ENCODE measurements at places on chromosomes 5 and 9.
A peak's percentile ranks its signal among the peaks of the same experiment; 100 is the strongest.

DNA sequence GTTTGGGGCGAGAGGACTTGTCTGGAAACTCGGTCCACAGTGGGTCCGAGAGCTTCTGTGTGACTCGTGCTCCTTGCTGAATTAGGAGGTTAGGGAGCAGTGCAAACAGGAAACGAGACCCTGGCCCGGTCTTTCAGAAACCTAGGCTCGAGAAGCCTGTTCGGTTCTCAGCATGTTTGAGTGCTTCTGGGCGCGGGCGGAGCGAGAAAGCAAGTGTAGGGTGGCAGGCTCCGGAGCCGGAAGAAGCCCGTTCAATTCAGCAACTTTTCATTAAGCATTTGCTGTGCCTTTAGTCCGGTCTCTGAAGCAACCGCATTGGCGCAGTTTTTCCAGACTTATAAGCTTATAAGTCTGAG is 547 bp downstream of the CLTA start:
- DNase-seq, result peak; percentile 35

GRCh38 chr5:52674815-52675545 is 112.7 kb upstream of the ITGA1 start:
- no peak for DNase-seq

DNA sequence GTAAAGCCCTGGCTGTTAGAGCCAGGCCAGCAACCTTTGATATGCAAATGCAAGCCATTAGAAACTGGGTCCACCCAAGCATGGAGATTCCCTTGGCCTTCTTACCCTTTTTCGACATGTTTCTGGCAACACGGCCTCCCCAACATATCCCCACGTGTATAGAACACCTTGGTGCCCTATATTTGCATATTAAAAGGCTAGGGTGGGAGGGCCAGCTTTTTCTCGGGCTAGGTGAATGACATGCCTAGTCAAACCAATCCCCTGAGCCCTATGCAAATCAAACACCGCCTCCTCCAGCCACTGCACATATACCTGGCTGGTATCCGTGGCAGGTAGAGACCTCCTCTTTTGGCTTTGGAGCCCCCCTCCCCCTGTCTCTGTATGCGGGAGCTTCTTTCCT is 55.6 kb upstream of the ZFR start:
- DNase-seq, result no peak

GRCh38 chr5:170221327-170221741 is 11.5 kb upstream of the C5orf58 start:
- DNase-seq, result no peak

GRCh38 chr5:100828071-100828897 is 74.8 kb downstream of the ST8SIA4 start:
- no peak for DNase-seq

GRCh38 chr5:5050801-5051200 is 89.3 kb upstream of the ADAMTS16 start:
- DNase-seq, result no peak

DNA sequence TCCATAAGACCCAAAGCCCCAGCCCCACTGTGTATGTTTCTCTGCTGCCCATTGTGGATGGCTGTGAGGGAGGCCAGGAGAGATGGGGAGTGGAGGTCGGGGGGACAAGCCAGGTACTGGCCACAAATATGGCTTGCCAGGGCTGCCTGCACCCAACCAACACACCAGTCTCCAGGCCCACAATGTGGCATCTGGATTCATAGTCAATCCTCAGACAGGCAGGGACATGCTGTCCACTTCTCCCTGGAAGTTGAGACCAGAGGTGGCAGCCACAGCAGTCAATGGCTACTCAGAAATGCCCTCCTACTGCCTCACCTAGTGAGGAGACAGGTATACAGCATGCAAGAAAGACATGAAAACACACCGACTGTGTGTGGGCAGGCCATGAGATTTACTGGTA is 61.2 kb upstream of the SLC25A51 start:
- no peak for DNase-seq

DNA sequence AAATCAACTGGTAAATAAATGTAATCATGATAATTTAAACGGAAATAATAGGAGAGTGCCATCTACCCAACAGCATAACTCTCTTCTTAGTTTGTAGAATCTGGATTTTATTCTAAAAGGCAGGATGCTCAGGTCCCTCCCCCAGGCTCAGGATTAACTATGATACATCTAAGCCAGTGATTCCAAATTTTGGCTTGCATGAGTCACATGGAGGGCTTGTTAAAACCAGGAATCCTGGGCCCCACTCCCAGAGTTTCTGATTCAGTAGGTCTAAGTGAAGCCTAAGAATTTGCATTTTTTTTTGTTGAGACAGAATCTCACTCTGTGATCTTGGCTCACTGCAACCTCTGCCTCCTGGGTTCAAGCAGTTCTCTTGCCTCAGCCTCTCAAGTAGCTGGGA is 62.3 kb upstream of the ZFR start:
- DNase-seq, result no peak

GRCh38 chr9:2107906-2108451 is 92.8 kb downstream of the SMARCA2 start:
- DNase-seq, result no peak

GRCh38 chr5:16574789-16575721 is 41.7 kb downstream of the RETREG1 start:
- DNase-seq, result no peak

- no peak for DNase-seq
Measured at GRCh38 chr5:124457101-124457500, 289.3 kb downstream of the ZNF608 start.

- no peak for DNase-seq
Measured at GRCh38 chr5:159059722-159060121, 40.0 kb downstream of the EBF1 start.

Measured in CD4-positive, alpha-beta T cell treated with Interleukin-21 for 1 hour (primary cell).